ENCODE measurements at places on chromosomes 4 and X.

GRCh38 chr4:39732728-39733127 is 34.8 kb downstream of the UBE2K start:
- DNase-seq: peak; percentile 60

- no peak for DNase-seq
Observed at GRCh38 chrX:107711521-107712181, 63.9 kb downstream of the TSC22D3 start.

DNA sequence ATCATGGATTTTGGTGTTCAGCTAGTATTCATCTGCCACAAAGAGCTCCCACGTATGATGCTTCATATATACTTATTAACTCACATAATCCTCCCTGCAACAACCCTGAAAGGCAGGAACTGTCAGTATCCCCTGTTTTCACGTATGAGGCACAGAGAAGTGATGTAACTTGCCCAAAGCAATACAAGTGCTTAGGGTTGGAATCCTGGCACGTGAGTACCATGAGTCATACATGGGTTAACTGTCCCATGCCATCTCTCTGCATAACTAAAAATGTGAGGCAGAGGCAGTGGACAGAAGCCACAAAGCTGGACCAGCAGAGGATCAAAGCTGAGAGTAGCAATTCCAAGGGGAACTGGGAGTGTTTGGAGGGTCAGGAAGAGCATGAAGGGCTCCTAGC is 35.7 kb upstream of the EGFL6 start:
- peak; percentile 54 for DNase-seq

- DNase-seq: no peak
Observed at GRCh38 chr4:47816748-47817147, 21.1 kb downstream of the CORIN start.

- DNase-seq: peak; percentile 67
Observed at GRCh38 chr4:99300934-99301333, 10.1 kb upstream of the ADH1A start.

DNA sequence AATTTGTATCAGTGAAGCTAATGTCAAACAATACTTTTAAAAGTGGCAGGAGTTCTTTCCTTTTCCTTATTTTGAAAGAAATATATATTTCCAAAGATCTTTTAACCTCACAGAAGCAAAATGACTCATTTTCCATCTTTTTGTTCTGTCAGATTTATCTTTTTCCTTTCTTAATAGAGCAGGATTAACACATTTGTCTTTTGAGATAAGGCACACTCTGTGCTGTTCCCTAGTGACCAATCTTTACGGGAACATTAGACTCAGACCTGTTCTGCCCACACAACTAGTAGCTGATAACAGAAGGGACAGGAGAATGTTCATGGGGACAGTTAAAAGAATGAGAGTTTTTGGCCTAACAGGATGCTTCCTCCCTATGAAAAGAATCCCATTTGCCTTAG is 381.2 kb downstream of the STPG2 start:
- no peak for DNase-seq

DNA sequence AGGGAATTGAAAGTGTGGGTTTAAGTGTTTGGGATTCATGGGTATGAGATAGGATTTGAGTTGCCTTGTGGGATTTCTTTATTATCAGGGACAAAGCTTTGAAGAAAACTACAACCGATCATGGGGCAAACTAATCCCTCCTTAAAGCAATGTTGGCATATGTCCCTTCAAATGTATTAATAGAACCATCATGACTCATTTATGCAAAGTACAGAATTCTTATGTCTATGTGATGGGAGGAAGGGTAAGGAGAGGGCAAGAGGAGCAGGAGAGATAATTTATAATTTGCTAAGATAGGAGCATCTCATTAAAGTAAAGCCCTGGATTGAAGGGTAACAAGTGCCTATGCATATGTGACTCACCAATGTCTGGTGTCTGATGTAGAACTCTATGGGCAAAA is 94.2 kb downstream of the PHEX start:
- DNase-seq: no peak

GRCh38 chr4:183468210-183469095 is 24.0 kb downstream of the CDKN2AIP start:
- peak; percentile 62 for DNase-seq

- peak; percentile 58 for DNase-seq
Observed at GRCh38 chr4:69617083-69617694, 22.3 kb downstream of the UGT2A2 start.

GRCh38 chr4:56684320-56685050 is 3.4 kb upstream of the HOPX start:
- no peak for DNase-seq

DNA sequence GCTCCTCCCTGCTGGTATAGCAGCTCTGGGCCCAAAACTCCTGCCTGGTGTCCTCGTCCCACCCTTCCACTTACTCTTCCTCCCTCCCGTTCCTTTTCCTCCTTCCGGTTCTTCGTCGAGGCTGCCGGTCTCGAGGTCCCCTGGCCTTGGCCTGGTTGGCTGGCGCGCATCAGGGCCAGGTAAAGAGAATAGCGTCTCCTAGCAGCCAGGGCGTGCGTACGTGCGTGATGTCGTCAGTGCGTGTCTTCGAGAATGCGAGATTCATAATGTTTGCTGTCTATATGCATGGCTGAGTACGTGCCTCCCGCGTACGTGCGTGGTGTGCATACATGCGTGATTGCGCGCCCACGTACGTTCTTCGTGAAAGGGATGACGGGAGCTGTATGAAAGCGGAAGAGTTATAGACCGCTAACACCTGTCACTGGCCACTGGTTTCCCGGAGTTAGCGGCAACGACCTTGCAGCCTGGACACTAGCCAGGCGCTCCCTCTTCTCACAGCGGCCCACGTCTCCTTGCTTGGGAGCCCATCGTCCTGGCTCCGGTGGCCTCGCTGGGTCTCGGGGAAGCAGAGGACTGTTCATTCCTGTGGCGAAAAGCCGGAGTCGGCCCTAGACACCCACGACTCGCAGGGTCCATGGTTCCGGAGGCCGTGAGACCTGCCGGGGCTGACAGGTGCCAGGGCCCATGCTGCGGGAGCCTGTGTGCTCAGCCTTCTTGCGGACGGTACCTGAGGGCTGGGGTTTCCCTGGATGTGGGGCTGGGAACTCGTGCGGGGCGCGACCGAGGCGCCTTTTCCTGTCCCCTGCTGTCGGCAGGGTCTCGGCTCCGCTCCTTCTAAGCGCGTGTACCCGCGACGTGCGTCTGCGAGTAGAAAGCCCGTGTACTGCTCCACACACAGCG is at the start of gene EOLA1:
Gene EOLA1, plus strand, starts transcription at position 392 of the 900 bp plus-strand sequence. CDS start 4,619 bp downstream, outside the sequence.
- DNase-seq: peak; percentile 97

- DNase-seq: no peak
Observed at GRCh38 chr4:164606478-164606877, 147.5 kb upstream of the SMIM31 start.

DNA sequence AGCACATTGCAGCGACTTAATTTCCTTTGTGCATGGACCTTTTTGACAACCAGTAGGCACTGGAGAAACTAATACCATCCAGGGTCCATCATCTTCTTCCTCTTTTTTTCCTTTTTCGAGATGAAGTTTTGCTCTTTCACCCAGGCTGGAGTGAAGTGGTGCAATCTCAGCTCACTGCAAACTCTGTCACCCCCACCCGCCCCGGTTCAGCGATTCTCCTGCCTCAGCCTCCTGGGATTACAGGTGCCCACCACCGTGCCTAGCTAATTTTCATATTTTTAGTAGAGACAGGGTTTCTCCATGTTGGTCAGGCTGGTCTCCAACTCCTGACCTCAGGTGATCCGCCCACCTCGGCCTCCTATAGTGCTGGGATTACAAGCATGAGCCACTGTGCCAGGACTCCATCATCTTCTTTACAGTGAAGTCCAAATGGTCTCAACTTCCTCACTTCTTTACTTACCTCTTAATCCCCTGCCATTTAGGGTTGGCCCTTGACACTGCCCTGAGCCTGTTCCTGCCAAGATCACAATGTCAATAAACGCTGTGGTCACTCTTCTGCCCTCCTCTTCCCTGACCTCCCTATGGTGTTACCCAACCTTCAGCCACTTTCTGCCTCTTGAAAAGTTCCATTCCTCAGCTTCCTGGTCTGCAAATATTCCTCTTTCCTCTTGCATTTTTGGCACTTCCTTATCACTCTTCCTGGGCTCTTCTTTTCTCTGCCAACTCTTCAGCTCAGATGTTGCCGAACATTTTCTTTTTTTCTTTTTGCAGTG is 119.8 kb upstream of the SLC34A2 start:
- no peak for DNase-seq

DNA sequence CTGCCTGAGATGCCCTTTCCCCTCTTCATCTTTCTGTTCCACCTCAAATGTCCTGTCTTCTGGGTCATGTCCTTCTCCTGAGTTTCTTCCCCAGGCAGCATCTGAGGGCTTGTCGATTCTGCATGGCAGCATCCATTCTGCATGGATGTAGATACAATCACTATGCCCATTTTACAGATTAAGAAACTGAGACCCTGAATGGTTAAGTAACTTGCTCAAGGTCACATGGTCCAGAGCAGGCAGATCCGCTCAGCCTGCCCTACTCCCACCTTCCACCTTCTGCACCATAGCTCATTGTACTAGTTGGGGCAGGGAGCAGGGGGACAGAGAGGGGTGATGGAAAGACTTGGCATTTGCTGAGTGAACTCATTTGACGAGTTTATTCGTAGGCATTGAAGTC is 32.0 kb downstream of the ZNF185 start:
- DNase-seq: no peak

GRCh38 chr4:184419976-184420375 is 54.4 kb downstream of the IRF2 start:
- no peak for DNase-seq

- DNase-seq: peak; percentile 44
Observed at GRCh38 chr4:177339477-177340374, 30.1 kb downstream of the NEIL3 start.
